ENCODE measurements at places on chromosomes 6 and 20.

DNA sequence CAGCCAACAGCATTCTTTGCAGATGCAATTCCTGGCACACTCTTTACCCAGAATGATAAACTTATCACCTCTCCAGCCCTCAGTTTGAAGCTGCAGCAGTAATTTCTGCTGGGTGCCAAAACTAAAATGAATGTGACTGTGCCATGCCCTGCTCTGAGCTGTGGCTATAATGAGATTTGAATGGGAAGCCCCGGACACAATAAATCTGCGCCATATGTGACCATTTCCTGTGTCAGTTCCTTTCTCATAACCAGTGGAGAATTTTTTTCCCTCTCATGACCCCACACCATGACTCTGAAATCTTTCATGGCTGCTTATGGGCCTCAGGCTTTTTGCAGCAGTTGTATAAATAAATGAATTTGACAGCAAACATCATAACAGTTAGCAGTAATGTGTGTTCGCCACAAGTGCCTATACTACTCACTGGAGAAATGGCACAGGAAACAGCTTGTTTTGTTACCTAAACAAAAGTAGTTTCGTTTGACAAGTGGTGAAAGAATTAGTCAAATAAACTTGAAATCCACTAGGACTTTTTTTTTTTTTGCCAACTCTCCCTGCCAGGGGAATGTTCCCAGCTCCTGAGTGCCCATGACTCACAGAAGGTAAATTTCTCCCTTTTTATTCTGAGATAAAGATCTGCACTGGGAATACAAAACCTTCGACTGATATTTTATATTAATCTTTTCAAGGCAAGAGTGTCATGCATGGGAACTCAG, 408.4 kb downstream of the PKHD1 start:
- no peak for DNase-seq

GRCh38 chr20:48564982-48565539, 262.7 kb downstream of the PREX1 start:
- no peak for DNase-seq

DNA sequence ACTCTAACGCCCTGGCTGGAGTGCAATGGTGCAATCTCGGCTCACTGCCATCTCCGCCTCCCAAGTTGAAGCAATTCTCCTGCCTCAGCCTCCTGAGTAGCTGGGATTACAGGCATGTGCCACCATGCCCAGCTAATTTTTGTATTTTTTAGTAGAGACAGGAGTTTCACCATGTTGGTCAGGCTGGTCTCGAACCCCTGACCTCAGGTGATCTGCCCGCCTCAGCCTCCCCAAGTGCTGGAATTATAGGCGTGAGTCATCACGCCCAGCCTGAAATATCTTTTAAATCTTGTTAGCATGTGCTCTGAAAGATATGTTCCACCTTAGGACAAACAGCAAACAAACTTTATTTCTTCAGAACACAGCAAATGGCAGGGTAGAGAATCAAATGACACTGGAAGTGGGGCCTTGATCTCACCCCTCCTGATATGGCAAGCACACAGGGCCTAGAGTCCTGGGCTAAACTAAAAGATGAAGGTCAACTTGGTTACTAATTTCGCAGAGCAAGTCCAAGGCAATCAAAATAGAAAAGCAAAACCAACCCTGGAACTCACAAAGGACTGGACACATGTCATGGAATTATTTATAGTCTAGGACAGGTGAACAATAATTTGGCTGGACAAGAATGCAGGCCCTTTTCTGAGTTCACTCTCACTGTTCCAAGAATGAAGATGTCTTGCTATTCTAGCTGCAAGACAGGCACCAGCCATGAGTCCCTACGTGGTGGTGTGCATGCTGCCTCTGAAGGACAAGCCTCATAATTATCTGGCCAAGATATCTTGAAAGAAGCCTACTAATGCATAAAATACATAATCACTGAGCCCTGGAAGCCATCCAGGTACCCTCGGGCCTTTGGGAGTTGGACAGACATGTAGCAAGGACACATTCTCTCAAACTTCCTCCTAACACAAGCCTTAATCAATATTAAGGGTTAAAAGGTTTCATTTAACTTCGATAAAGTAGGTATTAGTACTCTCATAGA, 35.6 kb downstream of the B4GALT5 start:
- no peak for DNase-seq

DNA sequence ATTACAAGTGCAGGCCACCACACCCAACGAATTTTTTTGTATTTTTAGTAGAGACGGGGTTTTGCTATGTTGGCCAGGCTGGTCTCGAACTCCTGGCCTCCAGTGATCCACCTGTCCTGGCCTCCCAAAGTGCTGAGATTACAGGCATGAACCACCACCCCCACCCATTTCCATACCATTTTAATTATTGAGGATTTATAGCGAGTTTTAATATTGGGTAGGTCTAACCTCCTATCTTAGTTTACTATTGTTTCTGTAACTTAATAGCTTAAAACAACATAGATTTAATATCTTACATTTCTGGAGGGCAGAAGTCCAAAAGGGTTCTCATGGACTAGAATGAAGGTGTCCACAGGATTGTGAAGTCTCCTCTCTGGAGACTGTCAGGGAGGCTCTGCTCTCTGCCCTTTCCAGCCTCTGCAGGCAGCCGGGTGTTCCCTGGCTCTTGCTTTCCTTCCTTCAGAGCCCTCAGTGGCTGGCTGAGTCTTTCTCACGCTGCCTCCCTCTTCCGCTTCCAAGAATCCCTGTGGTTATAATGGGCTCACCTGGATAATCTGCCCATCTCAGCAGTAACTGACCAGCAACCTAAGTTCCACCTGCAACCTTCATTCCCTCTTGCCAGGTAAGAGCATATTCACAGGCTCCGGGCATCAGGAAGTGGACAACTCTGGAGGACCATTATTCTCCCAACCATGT, 18.6 kb upstream of the BCAS4 start:
- no peak for DNase-seq

DNA sequence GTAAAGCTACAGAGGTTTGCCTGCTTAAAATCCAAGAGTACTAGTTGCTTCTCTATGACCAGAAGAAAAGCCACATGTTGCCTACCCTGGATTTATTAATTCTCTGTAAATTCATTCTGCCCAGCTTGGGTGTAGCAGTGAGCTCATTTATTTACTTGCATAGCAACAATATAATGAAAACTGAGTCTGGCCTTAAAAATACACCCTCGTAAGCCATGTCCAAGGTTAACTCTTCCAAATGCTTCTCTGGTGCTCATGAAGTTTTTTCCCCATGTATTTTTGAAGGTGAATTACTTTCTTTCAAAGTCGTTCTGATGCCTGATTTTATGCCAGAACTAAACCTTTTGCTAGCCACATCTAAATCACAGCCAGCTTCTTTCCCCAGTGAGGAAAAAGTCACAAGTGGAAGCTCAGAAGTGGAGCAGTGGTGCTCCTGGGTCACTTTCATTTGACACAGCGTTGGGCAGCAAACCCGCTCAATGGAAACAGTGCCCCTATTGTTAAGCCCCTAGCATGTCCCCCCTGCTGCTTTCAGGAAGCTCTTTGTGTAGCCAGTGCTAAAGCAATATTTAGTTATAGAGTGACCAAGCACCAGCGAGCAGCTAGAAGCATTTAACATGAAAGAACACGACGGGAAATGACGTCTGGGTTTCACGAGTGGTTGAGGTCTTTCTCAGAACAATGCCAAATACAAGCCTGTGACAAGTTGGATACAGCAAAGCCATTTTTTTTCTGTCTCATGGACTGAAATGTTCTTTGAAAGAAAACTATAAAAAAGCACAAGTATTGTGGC, 29.8 kb downstream of the NEDD9 start:
- no peak for DNase-seq

DNA sequence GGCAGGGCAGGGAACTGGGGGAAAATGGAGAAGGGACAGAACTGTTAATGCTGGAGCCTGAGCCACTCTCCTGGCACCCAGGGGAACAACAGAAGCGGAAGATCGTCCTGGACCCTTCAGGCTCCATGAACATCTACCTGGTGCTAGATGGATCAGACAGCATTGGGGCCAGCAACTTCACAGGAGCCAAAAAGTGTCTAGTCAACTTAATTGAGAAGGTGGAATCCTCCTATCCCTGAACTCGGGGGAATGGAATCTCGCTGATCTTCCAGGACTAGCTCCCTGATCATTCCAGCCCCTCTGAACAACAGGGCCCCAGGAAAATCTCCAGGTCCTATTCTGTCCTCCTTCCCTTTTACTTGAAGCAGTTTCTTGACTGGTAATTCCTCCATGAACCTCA, 2.0 kb downstream of the CFB start:
- no peak for DNase-seq

DNA sequence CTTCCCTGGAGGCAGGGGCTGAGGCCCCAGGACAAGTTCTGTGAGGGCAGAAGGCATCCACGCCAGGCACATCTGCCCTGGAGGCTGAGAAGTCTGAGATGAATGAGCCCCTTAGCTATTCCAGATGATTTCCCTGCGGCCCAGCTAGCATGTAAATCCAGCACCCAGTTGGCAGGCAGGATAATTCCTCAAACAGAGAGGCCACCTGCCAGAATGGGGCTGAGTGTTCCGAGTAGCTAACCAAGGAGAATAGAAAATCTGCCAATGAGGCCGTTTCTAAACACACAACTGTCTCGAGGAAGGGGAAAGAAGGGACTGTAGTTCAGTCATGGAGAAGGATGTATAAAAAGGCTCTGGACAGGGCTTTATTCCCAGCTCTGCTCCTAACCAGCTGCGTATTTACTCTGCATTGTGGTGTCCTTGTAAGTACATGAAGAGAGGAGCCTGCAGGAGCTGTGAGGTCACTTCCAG, 211.4 kb upstream of the CDYL start:
- DNase-seq = no peak

DNA sequence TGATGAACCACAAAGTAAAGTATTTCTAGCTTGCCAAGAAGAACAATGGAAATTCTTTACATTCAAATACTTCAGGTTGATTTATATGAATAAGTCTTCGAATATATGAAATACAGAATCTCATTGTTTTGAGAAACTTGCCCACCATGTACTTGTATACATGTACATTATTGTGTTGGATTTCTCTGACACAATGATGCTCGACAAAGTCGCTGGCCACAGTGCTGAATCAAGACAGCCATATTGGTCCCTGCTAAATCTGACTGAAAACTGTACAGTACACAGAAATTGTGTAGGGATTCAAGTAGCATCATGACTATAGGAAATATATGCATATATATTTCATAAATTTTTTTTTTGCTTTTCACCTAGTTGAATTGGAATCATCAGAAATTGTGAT, 13.1 kb upstream of the LIN28B start:
- DNase-seq = no peak

- no peak for DNase-seq
Measured at GRCh38 chr6:128282961-128283360, 237.4 kb downstream of the PTPRK start.

DNA sequence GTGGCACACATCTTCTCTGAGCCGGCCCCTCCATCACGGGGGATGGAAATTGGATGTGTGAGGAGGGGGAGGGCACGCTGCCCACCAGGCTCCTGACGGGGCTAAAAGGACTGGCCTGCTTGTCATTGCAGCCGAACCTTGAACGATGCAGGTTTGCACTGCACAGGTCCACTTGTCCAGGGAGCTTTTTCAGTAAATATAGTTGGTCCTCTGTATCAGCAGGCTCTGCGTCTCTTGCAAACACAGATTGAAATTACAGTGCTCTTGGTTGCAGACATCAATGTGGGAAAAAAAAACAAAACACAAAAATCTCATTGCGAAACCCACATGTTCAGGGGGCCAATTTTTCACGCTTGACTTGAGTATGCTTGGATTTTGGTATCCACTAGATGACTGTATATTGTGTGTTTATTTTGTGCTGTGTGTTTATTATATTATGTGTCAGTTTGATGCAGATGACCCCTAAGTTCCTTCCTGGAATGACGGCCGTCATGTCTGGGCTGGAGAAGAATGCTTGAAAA, 29.2 kb downstream of the ERMARD start:
- no peak for DNase-seq

DNA sequence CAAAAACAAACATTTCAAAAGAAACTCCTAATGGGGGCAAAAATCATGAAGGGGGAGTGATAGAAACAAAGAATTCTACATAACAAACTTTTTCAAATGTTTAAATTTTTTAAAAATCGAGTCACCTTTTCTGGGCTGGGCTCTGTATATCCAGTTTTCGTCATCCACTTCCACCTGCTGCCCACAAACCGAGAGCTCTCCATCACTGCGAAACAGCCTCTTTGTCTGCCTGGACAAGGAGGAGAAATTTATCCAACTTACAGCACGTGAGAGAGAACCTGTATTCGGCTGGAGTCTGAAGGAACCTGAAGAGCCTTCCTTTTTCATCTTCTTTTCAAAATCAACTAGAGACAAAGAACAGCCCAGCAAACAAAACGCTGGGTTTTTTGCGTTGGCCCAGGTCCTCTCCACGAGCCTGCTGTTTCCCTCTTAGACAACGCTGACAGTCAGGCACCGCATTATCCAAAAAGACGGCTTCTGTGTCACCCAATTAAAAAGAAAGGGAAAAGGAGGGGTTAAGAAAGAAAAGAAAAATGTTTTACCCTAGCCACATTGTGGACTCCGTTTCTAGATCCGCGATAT, 72.4 kb upstream of the NHSL1 start:
- no peak for DNase-seq

DNA sequence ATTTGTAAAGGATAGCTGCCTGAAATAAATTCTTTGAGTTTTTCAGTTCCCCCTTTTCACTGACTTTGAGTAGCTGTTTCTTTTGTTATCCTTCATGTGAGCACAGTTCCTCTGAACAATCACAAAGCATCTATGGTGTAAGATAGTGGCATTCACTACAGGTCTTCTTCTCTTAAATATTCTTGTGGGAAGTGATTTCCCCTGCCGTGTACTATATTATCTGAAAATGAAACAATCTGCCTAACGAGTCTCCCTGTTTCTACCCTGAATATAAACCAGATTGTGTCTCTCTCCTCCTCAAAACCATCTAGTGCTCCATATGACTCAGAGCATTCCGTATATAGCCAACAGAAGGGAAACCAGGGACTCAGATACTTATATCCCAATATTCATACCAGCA, 380.1 kb upstream of the SOX4 start:
- no peak for DNase-seq

DNA sequence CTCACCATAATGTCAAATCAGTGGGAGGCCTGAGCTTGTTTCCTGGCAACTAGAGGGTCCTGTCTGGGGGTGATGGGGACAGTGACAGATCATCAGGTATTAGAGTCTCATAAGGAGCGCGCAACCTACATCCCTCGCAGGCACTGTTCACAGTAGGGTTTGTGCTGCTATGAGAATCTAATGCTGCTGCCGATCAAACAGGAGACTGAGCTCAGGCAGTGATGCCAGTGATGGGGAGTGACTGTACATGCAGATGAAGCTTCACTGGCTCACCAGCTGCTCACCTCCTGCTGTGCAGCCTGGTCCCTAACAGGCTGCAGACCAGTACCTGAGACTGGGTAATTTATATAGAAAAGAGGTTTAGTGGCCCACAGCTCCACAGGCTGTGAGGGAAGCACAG, 147.3 kb downstream of the TTLL2 start:
- no peak for DNase-seq

- no peak for DNase-seq
Measured at GRCh38 chr6:129786548-129786947, 74.6 kb downstream of the TMEM244 start.

GRCh38 chr6:41691426-41692079, 43.9 kb downstream of the TFEB start:
- DNase-seq = no peak

DNA sequence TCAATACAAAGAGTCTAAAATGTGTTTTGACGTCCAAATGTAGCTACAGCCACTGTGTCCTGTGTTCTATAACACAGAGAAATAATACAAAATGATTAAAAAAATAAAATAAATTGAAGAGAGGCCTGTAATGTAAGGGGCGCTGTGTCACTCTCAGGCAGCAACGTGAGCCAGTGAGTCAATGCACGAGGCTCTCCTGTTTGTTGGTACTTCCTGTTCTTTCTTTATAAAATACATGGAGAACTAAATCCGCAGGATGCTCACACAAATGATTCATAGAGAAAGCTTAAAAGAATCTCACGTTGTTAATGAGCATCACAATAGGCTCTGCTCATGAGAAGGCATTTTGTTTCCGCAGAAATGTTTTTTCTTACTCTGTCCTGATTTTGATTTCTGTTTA, 635.0 kb upstream of the AGPAT4 start:
- DNase-seq = no peak

All from WERI-Rb-1 (cell line).